ENCODE measurements at places on chromosomes 2 and 18. TPM values are rescaled to one million over a fixed set of nuclear protein-coding genes. Genes with fewer than 3 reads are reported as not detected.
A peak's percentile ranks its signal among the peaks of the same experiment; 100 is the strongest.

- H3K4me3 ChIP-seq, result no peak overlapping the region
- H3K27ac ChIP-seq, result no peak overlapping the region
- no peaks in the 10 kb centered on the region for H3K36me3 ChIP-seq
- H3K4me1 ChIP-seq, result no peaks in the 10 kb centered on the region
Observed at GRCh38 chr2:29241955-29242565, 126.8 kb downstream of the CLIP4 start.

GRCh38 chr2:203407496-203407895 is 79.3 kb downstream of the ABI2 start:
- no peak for DNase-seq
- no peak overlapping the region for H3K4me3 ChIP-seq
- H3K27me3 ChIP-seq, result no peaks in the 10 kb centered on the region
- H3K4me1 ChIP-seq, result peaks cover 8% of the 10 kb centered on the region

GRCh38 chr2:65353046-65353445 is 79.4 kb downstream of the SPRED2 start:
- H3K4me1 ChIP-seq, result peaks cover 60% of the 10 kb centered on the region
- no peak overlapping the region for H3K4me3 ChIP-seq
- no peaks in the 10 kb centered on the region for H3K36me3 ChIP-seq
- no peaks in the 10 kb centered on the region for H3K27me3 ChIP-seq
- DNase-seq, result no peak
- H3K27ac ChIP-seq, result no peak overlapping the region

DNA sequence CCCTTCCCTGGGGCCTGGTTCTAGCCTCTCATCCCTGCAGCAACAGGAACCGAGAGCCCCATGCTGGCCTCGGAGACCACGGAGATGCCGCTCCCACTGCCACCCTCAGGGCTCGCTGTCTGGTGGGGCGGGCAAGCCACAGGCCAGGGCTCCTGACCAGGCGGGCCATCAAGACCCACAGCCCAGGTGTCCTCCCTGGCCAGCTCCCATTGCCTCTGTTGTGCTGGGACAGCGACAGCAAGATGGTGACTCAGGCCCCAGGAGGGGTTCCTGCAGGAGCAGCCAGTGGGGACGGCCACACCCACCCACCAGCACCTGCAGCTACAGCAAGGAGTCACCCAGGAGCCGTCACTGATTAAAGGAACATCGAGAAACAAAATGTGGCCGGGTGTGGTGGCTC is 7.4 kb downstream of the KLHL30 start:
- H3K27ac ChIP-seq, result no peak overlapping the region
- H3K4me1 ChIP-seq, result peaks cover 26% of the 10 kb centered on the region
- H3K4me3 ChIP-seq, result no peak overlapping the region
- H3K27me3 ChIP-seq, result no peaks in the 10 kb centered on the region

- no peaks in the 10 kb centered on the region for H3K36me3 ChIP-seq
- H3K4me1 ChIP-seq, result no peaks in the 10 kb centered on the region
- H3K27ac ChIP-seq, result no peak overlapping the region
Observed at GRCh38 chr18:8656232-8656631, 47.0 kb downstream of the RAB12 start.

DNA sequence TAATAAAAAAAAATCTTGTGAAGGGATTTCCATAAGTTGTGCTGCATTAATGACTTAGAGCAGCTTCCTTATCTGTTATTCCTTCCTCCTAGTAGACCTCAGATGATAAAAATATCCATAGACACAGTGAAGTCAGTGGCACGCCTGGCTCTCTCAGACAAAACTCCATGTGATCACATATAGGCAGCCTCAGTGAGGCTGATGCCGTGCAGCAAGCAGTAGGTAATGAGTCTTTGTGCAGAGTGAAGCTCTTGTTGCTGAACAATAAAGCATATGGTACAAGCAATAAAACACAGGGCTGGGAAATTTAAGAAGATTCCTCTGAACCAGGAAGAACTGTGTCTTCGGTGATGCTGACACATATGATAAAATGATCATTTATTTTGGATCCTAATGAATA is 102.7 kb downstream of the CSRNP3 start:
- no peaks in the 10 kb centered on the region for H3K36me3 ChIP-seq
- no peaks in the 10 kb centered on the region for H3K27me3 ChIP-seq
- H3K4me3 ChIP-seq, result no peak overlapping the region
- peak; percentile 35 for DNase-seq
- H3K4me1 ChIP-seq, result peaks cover 3% of the 10 kb centered on the region
- no peak overlapping the region for H3K27ac ChIP-seq

GRCh38 chr2:29613792-29614266 is 307.6 kb downstream of the ALK start:
- H3K27ac ChIP-seq, result no peak overlapping the region
- no peaks in the 10 kb centered on the region for H3K36me3 ChIP-seq
- H3K4me1 ChIP-seq, result no peaks in the 10 kb centered on the region
- DNase-seq, result no peak

- H3K4me1 ChIP-seq, result no peaks in the 10 kb centered on the region
- no peaks in the 10 kb centered on the region for H3K36me3 ChIP-seq
- H3K27ac ChIP-seq, result no peak overlapping the region
- H3K4me3 ChIP-seq, result no peak overlapping the region
- H3K27me3 ChIP-seq, result no peaks in the 10 kb centered on the region
Observed at GRCh38 chr2:31004257-31004656, 134.0 kb downstream of the GALNT14 start.

- DNase-seq, result no peak
- no peak overlapping the region for H3K4me3 ChIP-seq
- H3K36me3 ChIP-seq, result no peaks in the 10 kb centered on the region
- no peaks in the 10 kb centered on the region for H3K27me3 ChIP-seq
- no peak overlapping the region for H3K27ac ChIP-seq
Observed at GRCh38 chr18:54089749-54090459, 134.6 kb downstream of the MBD2 start.

DNA sequence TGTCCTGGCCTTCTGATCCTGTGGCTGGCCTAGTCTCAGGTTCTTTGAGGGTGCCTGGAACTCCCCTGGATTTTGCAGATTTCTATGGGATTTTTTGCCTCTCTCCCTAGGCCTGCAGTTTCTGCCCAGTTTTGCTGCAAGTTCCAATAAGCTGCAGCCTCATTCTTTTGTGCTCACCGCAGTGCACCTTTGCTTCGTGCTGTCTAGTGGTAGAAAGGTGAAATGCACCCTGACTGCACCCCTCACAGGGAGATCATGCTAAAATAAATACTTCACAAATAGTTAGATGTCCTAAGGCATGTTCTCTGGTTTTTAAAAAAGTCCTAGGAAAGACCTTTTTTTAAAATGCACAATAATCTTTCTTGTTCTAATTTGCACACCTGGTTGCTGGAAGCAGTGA is 72.5 kb downstream of the GNAL start:
- H3K27ac ChIP-seq, result no peak overlapping the region
- no peak overlapping the region for H3K4me3 ChIP-seq
- no peaks in the 10 kb centered on the region for H3K27me3 ChIP-seq
- H3K36me3 ChIP-seq, result no peaks in the 10 kb centered on the region

DNA sequence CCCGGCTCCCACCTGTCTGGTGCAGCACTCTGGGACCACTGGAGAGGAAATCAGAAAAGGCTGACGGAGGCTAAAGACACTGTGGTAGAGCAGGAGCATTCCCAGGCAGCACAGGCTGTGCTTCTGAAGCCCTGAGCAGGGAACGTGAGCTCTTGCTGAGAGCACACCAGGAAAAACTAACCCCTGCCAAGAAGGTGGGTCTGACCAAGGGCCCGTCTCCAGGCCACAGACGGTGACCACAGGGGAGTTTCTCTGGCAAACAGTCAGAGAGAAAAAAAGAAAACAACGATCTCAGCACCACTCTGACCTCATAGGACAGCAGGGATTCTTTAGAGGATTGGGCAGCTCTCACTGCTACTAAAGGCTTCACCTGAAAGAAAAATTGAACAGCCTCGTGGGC is 201.4 kb downstream of the AFF3 start:
- H3K4me1 ChIP-seq, result peaks cover 13% of the 10 kb centered on the region
- H3K36me3 ChIP-seq, result no peaks in the 10 kb centered on the region
- no peak for DNase-seq
- H3K27ac ChIP-seq, result no peak overlapping the region
- H3K27me3 ChIP-seq, result no peaks in the 10 kb centered on the region

DNA sequence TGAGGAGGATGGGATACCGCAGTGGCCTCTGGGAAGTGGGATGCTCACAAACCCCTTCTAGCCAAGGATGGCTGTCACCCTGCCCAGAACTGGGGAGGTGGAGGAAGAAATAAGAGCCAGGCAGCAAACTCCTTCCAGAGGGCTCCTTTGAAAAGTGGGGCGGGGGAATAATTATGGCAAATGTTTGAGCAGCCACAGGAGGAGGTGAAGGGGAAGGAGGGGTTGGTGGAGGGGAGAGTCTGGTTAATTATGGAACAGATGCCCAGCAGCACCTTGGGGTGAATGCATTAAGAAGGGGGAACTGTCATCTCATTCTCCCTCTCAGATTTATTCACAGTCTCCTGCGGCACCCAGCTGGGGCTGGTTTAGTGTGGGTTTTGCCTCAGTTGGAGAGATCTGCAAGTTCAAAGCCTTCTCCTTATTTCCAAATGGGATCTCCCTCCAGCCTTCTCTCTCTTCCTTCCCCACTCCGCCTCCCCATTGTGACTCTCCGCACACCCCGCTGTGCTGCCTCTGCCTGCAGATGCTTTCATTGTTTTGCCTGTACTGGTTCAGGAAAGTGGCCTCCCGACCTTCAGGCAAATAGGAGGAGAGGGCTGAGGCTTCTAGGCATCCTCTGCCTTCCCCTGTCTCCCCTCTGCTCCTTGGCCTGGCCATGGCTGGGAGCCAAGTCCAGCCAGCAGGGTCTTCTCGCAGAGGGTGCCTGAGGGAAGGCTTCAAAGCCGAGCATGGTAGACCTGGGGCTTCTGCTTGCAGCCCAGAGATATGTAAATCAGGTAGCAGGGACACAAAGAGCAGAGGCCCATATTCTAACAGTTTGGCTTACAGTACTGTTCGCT is 457.2 kb upstream of the MEX3C start:
- no peak for DNase-seq
- H3K27ac ChIP-seq, result no peak overlapping the region
- no peaks in the 10 kb centered on the region for H3K4me1 ChIP-seq
- H3K27me3 ChIP-seq, result peaks cover 11% of the 10 kb centered on the region

- H3K36me3 ChIP-seq, result peaks cover 74% of the 10 kb centered on the region
- H3K4me3 ChIP-seq, result no peak overlapping the region
- H3K27ac ChIP-seq, result no peak overlapping the region
Observed at GRCh38 chr2:169819106-169819505, 5.6 kb downstream of the METTL5 start.

- H3K27ac ChIP-seq, result no peak overlapping the region
- H3K4me3 ChIP-seq, result no peak overlapping the region
- DNase-seq, result no peak
- H3K27me3 ChIP-seq, result no peaks in the 10 kb centered on the region
- peaks cover 4% of the 10 kb centered on the region for H3K4me1 ChIP-seq
Observed at GRCh38 chr2:41483226-41483625, 564.6 kb upstream of the PKDCC start.

GRCh38 chr2:48946449-48947048 is 191.0 kb upstream of the LHCGR start:
- no peaks in the 10 kb centered on the region for H3K4me1 ChIP-seq
- no peak overlapping the region for H3K27ac ChIP-seq
- H3K36me3 ChIP-seq, result no peaks in the 10 kb centered on the region
- H3K4me3 ChIP-seq, result no peak overlapping the region

GRCh38 chr2:156672556-156673332 is 236.6 kb downstream of the GPD2 start:
- no peak overlapping the region for H3K4me3 ChIP-seq
- no peaks in the 10 kb centered on the region for H3K36me3 ChIP-seq
- no peaks in the 10 kb centered on the region for H3K4me1 ChIP-seq
- no peak overlapping the region for H3K27ac ChIP-seq

DNA sequence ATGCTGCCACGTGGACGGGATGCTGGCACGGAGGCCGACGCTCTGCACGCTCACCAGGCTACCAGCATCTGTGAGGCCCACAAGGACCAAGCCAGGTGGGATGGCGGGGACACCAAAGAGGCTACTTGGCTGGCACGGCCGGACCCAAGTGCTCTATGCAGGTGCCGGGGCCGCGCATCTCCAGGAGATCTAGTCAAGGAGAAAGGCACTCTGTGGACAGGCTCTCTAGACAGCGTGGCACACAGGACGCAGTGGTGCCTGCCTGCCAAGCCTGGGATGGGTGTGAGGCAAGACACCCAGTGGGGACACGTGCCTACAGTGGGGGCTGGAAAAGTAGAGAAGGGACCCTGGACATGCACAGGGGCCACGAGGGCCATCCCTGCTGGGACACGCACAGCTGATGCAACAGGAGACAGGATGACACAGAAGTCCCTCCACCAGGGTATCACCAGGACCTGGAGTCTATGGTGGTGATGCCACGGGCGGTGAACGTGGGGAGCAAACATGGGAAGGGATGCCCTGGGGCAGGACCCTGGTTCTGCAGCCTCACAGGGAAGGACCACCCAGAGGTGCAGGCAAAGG is 28.5 kb downstream of the ZNF516 start:
- H3K4me1 ChIP-seq, result peaks cover 38% of the 10 kb centered on the region
- H3K36me3 ChIP-seq, result peaks cover 5% of the 10 kb centered on the region
- no peak for DNase-seq
- H3K27me3 ChIP-seq, result no peaks in the 10 kb centered on the region
- no peak overlapping the region for H3K4me3 ChIP-seq

DNA sequence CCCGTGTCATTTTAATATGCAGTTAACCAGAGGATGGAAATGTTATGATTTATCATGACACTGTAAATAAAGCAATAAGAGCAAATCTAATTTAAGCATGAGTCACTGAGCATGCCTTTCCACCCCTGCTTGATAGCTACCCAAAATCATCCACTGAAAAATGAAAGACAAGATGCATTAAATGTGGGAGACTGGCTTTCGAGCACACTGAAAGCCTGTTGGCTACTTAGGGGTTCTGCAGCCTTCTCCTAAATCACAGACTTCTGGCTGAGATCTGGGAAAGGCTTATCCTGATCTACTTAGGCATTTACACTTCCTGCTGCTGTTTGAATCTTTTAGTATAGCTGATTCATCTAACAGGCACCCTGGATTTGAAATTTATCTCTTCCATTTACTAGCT is 778.3 kb upstream of the CDH7 start:
- H3K4me1 ChIP-seq, result no peaks in the 10 kb centered on the region
- H3K4me3 ChIP-seq, result no peak overlapping the region
- H3K36me3 ChIP-seq, result no peaks in the 10 kb centered on the region
- H3K27me3 ChIP-seq, result no peaks in the 10 kb centered on the region

DNA sequence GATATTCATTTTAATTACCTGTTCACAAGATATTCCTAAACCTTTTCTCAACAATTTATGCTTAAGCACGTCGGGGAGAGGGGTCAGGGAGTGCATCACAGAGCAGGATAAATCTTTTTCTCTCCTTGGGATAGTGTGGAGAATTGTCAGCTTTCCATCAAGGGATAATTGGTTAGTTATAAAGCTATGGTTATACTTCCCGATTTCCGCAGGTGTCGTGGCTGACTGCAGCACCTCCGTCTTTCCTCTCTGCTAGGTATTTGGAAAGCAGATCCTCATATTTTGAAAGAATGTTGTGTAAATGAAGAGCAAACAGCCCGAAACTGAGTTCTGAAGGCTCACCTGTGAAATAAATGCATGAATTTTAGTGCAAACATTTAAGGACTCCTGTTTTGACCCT is 778 bp downstream of the DYNC2LI1 start:
- H3K27ac ChIP-seq, result peak overlapping the region; percentile 53
- no peak for DNase-seq
- peaks cover 9% of the 10 kb centered on the region for H3K4me1 ChIP-seq
- H3K27me3 ChIP-seq, result no peaks in the 10 kb centered on the region
- peak overlapping the region; percentile 76 for H3K4me3 ChIP-seq
- H3K36me3 ChIP-seq, result no peaks in the 10 kb centered on the region

The TUBA3E gene
- total RNA-seq, result 117 TPM

The TMEM169 gene
- 0.57 TPM for total RNA-seq

The AOX1 gene
- 3.0 TPM for total RNA-seq

The GPR155 gene
- 21.3 TPM for total RNA-seq

The PSMA8 gene
- not detected for total RNA-seq

The CCDC142 gene
- 13.4 TPM for total RNA-seq

The RAB6C gene
- total RNA-seq, result not detected

The IL36A gene
- total RNA-seq, result not detected

The IL36G gene
- total RNA-seq, result not detected

The DNAJB2 gene
- 94.7 TPM for total RNA-seq
